ENCODE measurements at places on chromosomes 1 and 21.
A peak's percentile ranks its signal among the peaks of the same experiment; 100 is the strongest.

- no peak for DNase-seq
These were observed 576.5 kb upstream of the PLXNA2 start for GRCh38 chr1:208820580-208821212.

DNA sequence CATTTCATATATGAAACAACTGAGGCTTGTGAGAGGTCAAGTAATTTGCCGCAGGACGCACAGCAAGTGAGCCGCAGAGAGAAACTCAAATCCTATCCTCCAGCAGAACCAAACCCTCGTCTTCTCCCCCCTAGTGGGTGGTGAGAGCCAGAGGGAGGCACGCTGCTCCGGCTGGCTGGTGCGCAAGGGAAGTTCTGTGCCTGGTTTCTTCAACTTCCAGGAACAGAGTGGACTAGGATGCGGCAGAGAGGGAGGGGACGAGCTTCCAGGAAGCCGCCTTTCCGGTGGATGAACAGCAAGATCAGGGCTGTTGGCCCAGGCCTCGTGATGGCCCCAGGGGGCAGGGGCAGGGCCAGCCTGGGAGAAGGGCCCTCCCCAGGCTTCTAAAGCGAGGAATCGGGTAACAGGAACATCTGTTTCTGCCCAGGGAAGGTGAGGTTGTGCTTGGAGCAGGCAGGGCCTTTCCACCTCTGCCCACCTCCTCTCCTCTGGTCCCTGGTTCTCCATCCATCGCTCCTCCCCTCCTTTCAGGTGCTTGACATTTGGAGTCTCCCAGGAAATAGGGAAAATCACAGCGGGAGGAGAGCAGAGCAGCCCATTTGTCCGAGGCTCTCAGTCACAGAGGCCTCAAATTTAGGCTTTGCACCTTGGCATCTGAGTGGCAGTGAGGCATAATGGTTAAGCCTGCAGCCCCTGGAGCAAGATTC is 16.8 kb upstream of the PDIK1L start:
- DNase-seq, result no peak

- no peak for DNase-seq
These were observed 1.2 kb downstream of the EVA1B start for GRCh38 chr1:36322041-36322785.

- DNase-seq, result no peak
These were observed 7.6 kb upstream of the GBP4 start for GRCh38 chr1:89206373-89206772.

- no peak for DNase-seq
These were observed 93.1 kb downstream of the MRPS6 start for GRCh38 chr21:34166468-34166867.

GRCh38 chr1:10451287-10451686 is 1.5 kb downstream of the CORT start:
- no peak for DNase-seq

DNA sequence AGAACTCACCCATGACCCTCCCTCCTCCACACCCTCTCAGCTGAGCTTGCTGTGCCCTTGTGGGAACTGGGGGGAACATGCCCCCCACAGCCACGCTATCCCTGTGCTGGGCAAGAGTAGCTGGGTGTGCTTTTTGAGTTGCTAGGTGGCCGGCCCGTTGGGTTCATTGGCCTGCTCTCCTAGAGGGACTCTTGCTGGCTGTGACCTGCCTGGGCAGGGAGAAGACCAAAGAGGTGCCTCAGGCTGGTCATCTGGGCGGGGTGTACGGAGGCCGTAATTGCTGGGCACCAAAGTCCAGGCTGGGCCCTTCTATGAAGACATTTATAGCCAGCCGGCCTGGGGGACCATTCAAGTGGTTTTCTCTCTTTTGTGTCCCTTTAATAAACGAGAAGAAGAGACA is 138.3 kb upstream of the ZBTB40 start:
- DNase-seq, result no peak

- DNase-seq, result no peak
These were observed 21.1 kb upstream of the GPR157 start for GRCh38 chr1:9149837-9150581.

DNA sequence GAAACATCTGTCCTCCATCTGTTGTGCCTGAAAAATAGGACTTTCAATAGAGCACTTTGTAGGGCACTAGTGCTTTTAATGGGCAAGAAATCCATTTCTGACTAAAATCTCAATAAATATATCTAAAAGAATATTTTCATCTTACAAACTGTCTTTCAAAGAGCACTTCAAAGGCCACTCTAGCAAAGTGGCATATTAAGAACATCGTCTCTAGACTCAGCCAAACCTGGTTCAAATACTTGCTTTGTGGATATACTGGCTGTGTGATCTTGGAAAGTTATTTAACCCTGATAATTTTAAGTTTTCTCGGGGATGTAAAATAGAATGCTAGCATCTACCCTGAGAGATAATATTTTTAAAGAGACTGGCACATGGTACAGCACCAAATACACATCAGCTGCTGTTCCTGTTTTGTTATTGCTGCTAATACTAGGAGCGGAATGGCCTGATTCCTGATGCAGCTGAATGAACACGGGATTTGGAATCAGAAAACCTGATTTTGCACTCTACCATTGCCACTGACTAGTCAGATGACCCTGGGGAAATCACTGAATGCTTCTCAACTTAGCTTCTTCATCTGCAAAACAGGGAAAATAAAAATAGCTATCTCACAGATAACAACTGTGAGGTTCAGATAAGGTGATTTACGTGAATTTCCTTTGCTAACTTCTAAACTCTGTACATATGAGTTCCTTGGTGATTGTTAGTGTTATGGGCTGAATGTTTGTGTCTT is 25.2 kb upstream of the LRRC8C start:
- DNase-seq, result no peak

DNA sequence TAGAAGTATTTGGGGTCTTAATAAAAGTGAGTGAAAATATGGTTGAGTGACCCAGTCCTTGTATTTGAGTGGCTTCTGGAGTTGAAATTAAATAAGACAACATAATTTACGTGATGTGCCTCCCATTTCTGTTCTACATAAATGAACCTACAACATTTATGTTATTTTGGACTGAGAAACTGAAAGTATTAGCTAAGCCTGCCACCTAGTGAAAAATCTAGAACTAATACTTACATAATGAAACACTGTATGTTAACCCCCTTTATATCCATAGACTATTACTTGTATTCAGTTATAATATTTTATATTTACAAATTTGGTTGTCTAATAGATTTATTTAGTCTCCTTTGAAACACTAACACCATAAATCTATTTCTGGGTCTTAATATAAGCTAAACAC is 298.9 kb downstream of the KCNT2 start:
- DNase-seq, result no peak

GRCh38 chr1:32741059-32741412 is 38.5 kb upstream of the SYNC start:
- DNase-seq, result no peak

GRCh38 chr1:84619383-84620102 is 45.3 kb upstream of the CTBS start:
- DNase-seq, result peak; percentile 51

GRCh38 chr1:99084562-99084961 is 79.9 kb upstream of the PLPPR5 start:
- no peak for DNase-seq

DNA sequence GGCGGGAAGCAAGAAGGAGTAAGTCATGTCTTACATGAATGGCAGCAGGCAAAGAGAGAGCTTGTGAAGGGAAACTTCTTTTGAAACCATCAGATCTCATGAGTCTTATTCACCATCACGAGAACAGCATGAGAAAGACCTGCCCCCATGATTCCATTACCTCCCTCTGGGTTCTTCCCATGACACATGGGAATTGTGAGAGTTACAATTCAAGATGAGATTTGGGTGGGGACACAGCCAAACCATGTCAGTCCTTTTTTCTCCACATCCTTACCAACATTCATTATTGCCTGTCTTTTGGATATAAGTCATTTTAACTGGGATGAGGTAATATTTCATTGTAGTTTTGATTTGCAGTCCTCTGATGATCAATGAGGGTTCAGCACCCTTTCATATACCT is 81.0 kb downstream of the DIRAS3 start:
- no peak for DNase-seq

DNA sequence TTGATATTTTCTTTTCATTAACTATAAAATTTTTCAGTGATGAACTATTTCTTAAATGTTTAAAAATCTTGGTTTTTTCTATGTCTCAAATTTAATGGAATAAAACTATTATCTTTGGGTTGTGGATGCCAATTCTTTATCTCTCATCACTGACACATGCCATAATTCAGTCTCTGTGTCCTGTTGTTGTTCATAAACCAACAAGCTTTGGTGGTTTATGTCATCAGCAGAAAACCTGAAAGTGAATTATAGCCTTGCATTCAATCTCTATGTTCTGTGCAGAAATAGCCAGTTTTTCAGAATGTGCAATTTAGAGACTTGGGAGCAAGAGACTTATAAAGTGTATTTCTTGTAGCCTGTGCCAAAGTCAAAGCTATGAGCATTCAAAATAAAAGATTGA is 462.6 kb upstream of the ADGRL4 start:
- DNase-seq, result no peak

DNA sequence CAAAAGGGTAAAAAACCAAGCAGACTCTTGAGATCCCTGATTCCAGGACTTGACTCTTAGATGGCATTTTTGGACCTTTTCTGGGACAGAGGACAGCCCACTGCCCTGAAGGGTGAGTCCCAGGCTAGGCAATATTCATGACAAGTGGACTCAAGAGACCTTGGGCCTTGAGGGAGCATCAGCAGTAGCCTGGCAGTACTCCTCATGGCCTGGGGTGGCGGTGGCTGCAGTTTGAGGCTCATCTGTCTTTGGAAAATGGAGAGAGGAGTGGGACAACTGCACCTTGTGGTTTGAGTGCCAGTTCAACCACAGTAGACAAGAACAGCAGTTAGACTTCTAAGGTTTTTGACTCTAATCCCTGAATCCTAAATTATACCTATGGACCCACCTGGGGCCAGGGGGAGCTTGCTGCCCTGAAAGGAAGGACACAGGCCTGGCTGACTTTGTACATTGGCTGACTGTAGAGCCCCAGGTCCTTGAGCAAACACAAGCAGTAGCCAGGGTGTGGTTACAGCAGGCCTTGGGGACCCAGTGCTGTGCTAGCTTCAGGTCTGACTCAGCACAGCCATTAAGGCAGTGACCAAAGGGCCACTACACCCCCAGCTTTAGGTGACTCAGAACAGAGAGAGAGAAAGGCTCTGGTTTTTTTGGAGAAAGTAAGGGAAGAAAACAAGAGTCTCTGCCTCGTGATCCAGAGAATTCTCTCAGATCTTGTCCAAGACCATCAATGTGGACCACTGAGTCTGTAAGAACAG is 1023.2 kb downstream of the KCNT2 start:
- no peak for DNase-seq

GRCh38 chr1:52334906-52335528 is 31.0 kb downstream of the CC2D1B start:
- no peak for DNase-seq

DNA sequence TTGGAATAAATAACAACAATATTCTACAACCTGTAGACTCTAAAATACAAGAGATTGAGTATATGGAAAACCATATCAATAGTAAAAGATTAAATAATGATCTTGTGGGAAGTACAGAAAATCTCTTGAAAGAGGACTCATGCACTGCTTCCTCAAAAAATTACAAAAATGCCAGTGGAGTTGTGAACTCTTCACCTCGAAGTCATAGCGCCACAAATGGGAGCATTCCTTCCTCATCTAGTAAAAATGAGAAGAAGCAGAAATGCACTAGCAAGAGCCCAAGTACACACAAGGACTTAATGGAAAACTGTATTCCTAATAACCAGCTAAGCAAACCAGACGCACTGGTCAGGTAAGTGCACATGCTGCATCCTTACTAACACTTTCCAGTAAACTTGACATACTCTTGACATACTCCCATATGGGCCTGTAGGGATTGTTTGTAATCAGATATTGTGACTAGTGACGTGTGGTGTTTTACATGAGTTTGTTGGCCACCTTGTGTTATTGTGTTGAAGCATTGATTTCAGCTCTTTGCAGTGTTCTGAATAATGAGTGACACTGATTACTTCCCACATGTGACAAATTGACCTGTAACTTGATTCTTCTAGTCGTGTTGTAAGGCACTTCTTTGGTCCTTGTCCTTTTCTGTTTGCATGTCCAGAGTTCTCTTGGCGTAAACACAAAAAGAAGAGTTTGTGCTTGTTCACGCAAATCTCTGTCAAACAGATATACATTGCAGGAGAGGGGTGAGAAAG is 28.0 kb downstream of the MACO1 start:
- DNase-seq, result no peak
